Hindlimb muscle (tissue), 1 donor: ENCODE measurements at places on chromosomes 6 and 20.

DNA sequence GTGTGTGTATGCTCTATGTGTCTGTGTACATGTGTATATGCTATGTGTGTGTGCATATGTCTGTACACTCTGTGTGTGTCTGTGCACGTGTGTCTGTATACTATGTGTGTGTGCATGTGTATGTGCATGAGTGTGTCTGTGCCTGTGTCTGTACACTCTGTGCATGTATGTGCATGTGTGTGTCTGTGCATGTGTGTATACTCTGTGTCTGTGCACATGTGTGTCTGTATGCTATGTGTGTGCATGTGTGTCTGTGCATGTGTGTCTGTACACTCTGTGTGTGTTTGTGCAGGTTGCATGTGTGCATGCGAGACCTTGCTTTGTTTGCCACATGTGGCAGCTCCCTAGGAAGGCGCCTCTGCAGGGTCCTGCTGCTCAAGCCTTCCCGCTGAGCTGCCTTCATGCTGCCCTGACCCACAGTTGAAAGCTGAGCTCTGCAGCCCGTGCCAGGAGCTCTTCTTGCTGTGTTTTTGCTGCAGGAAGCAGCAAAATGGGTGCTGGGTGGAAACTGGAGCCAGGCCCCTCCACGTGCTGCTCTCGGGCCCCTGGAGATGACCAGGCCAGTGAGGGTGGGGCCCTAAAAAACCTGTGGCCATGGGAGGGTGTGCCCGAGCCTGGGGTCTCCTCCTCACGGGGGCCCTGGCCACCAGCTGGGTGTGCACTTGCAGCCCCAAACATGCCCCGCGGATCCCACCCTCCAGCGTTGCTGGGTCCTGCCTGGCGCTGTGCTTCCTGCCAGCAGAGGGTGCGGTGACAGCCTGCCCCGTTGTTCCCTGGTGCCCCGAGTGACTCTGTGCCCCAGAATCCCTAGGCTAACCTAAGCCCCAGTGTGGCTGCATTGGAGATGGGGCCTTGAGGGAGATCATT is 109.1 kb downstream of the DACT2 start:
- no peak for DNase-seq

GRCh38 chr6:69816569-69816968 is 19.8 kb upstream of the LMBRD1 start:
- DNase-seq = no peak

DNA sequence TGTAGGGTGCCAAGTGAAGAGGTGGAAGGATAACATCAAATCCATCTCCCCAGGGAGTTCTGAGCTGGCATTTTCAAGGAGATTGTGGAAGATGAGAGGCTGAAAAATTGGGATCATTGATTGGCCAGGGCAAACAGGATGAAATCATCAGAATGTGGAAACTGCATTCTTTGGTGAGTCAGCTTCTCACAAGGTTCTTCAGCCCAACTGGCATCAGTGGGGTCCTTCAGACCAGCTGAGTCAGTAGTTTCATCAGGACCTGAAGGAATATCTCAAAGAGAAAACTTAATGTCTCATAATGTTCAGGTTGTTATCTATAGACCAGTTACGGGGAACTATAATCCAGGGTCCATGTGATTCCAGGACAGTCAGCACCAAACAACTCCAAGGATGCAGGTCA is 195.8 kb downstream of the HAO1 start:
- no peak for DNase-seq

GRCh38 chr6:70531133-70531532 is 35.6 kb upstream of the SDHAF4 start:
- no peak for DNase-seq

DNA sequence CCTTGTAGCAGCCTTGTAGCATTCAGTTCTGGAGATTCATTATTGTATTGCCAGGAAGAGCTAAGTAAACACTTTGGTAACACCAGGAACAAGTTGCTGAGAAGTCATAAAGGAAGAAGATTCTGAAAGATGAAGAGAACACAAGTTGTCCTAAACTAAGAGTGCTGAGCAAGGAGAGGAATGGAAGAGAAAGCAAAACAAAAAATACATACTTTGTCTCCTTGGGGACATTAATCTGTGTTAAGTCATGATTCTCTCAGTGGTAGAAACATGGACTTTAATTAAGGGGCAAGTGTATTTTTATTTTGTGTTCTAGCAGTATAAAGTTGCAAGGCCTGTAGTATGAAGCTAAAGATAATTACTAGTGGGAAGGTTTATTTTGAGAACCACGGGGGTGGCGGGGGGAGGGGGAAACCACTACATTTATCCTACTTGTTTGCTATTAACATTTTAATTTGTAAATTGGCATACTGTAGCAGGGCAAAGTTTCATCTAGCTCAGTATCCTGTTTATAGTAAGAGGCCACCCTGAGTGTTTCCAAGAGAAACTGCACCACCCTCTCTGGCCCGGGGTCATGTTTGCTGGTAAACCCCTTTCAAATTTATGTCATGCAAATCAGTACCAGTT is 463.0 kb downstream of the CDKAL1 start:
- no peak for DNase-seq

GRCh38 chr6:40369891-40370290 is 217.3 kb downstream of the LRFN2 start:
- no peak for DNase-seq
